ENCODE measurements at places on chromosomes 7 and 10.

GRCh38 chr7:71594736-71595135 lies 462.8 kb downstream of the GALNT17 start:
- DNase-seq, result no peak

DNA sequence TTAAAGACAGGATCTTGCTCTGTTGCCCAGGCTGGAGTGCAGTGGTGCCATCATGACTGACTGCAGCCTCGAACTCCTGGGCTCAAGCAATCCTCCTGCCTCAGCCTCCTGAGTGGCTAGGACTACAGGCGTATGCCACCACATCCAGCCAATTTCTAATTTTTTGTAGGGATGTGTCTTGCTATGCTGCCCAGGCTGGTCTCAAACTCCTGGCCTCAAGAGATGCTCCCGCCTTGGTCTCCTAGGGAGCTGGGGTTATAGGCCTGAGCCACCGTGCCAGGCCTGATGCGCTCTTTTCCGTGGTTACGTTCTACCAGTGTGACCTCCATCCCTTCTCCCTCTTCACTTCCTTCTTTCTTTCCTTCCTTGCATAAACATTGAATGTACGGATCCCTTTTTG lies 34.2 kb upstream of the IL15RA start:
- DNase-seq, result no peak

- DNase-seq, result no peak
These were observed 16.7 kb downstream of the RBP3 start for GRCh38 chr10:47364911-47365310.

DNA sequence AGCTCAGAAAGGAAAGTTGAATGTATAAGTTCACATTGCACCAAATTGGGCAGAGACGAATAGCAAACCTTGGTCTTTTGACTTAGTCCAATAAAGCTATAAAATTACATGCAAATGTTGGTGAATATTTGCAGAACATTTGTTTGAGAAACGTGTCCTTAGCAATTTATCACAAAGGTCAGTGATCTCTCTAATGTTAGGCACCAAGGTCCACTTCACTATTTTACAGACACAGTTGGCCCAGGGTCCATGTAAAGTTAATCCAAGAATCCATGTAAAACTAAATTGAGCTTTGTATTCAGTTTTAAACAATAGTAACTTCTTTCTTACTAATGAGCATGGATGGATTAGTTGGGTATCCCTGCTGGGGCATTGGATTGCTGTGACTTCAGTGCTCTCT lies 617.7 kb downstream of the NRG3 start:
- DNase-seq, result no peak

- DNase-seq, result no peak
These were observed 22.7 kb downstream of the NYAP1 start for GRCh38 chr7:100506356-100506923.

All from stimulated activated CD8-positive, alpha-beta memory T cell treated with anti-CD3 and anti-CD28 coated beads, Interleukin-15, amount 100 ng/mL, for 24 hours (primary cell).